ENCODE measurements at places on chromosomes 2 and 18. TPM values are rescaled to one million over a fixed set of nuclear protein-coding genes. Genes with fewer than 3 reads are reported as not detected.

DNA sequence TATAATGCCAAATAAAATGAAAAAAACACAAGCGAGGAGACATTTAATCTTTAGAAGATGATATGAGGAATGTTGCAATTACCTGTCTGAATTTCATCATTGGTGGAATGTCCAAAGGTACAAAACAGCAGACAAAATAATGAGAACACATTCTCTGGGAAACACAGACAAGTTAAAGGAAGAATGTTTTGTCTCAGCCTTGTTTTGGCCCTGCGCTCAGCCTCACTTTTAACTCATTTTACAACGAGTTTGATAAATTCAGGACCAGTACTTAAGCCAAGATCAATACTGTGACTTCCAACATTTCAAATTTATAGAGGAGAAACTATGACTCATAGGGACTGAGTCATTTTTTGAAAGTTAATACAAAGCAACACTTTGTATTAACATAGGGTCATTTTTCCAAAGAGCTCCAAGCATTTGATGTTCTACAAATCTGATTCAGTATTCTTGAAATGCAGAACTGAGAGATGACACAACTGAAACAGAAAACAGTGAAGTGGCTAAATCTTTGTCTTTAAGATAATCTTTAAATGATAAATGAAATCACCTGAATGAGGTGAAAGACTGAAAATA lies 833.2 kb upstream of the CHAC2 start:
- no peak for DNase-seq

DNA sequence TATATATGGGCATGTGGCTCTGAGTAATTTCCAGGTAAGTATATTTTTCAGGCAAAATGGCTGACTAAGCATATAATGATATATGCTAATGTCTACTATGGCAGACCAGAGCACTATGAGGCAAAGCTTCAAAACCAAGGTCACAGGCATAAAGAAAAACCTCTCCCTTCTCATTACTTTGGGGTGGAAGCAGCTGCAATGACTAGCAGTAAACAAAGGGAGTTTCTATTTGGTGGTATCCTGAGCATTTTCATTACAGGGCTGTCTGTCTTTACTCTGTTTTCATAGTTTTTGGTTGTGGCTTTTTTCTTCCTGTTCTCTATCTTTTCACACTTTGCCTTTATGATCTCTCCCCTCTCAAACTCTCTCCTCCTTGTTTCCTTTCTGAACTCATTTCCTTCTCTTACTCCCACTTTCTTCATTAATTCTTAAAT lies 15.6 kb downstream of the PDE6D start:
- no peak for DNase-seq

The IL37 gene
- total RNA-seq, result not detected

The KCNIP3 gene
- 2.2 TPM for total RNA-seq

- no peak for DNase-seq
Observed at GRCh38 chr18:75868031-75868430, 440.5 kb upstream of the SMIM21 start.

GRCh38 chr2:85949280-85949679 lies 60.5 kb upstream of the ST3GAL5 start:
- no peak for DNase-seq

The PPP1CB gene
- 101 TPM for total RNA-seq

DNA sequence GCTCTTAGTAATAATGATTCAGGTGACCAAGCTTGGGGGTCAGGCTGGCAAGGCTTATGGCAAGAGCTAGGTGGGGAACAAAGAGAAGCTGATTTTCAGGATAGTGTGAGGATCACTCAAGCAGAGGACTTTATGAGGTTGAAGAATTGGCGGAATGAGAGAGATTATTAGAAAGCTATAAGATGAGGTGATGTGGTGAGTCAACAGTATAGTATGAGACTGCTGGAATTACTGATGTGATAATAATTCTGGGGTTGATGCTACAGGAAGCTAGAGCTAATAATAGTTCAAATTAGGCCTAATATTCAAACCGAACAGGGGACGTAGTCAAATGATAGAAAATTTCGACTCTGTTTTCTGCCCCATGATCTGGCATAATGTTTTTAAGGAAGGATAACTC lies 2115.3 kb upstream of the PIK3C3 start:
- no peak for DNase-seq

DNA sequence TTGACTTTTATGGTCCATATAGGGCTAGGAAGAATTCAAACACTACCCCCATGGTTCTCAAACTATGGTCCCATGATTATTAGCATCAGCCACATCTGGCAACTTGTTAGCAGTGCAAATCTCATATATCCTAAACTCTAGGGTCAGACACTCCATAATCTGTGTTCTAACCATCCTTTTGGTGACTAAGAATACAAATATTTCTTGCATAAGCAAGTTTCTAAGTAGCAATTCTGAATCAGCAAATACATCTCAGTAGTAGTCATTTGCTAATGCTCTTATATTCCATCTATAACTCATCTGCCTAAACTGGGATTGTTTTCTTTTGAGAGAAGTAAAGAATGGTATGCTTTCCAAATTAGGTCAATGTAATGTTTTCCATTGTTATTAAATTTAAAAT lies 447.3 kb downstream of the TMX3 start:
- DNase-seq, result no peak

The EPB41L3 gene
- 40.9 TPM for total RNA-seq

DNA sequence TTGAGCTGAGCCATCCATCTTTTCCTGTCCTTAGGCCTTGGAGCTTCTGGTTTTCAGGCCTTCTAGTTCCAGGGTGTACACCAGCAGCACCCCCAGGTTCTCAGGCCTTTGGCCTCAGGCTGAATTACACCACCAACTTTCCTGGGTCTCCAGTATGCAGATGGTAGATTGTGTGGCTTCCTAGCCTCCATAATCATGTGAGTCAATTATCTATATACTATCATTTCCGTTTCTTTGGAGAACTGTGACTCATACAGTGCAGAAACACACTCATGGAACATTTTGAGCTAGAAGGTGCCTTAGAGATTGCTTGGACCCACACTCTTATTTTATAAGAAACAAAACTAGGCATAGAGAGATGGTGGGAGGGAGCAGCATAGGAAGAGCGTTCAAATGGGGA lies 167.4 kb downstream of the NCK2 start:
- no peak for DNase-seq

The ADGRF3 gene
- total RNA-seq, result 0.58 TPM

DNA sequence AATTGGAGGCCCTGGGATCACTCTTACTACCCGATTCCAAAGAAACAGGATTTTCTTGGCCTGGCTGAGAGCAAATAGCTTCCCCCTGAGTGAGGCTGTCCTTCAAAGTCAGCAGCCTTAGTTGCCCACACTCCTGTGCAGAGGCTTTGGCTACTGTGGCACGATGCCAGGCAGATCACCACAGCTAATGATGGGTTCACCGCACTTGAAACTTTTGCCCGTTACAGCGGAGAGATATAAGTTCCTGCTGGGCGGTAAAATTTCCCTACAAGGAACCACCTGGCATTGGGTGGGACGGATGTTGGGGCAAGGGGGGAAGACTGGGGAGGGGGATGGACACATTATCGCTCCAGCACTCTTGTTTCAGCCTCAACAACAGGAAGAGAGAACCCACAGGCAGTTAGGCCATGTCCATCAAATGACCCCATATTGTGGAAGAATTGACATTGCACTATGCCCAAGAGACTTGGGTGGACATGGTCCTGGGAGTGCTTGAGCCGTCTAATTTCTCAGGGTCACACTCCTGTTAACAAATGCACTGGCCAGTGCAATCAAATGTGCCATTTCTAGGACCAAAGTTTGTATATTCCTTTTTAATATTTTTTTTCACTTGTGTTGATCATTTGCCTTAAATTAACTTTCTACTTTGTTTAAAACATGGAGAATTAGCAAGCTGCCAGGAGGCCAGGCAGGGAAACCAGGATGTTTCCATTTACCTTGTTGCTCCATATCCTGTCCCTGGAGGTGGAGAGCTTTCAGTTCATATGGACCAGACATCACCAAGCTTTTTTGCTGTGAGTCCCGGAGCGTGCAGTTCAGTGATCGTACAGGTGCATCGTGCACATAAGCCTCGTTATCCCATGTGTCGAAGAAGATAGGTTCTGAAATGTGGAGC lies 4.4 kb downstream of the IL1B start:
- DNase-seq, result no peak

DNA sequence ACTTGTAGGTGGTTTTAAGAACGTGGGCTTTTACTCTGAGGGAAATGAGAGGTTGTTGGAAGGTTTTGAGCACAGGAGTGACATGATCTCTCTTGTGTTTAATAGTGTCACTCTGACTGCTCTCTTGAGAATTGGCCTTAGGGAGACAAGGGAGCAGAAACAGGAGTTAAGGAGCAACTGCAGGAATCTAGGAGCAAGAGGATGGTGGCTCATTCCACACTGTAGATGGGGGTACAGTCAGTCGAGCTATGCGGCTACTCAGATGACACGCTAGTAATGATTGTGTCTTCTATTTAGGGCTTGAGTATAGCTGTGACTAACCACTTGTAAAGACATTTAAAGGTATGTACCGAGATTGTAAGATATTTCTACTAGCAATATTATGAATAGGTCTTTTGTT lies 87.4 kb downstream of the RPRM start:
- DNase-seq, result no peak

DNA sequence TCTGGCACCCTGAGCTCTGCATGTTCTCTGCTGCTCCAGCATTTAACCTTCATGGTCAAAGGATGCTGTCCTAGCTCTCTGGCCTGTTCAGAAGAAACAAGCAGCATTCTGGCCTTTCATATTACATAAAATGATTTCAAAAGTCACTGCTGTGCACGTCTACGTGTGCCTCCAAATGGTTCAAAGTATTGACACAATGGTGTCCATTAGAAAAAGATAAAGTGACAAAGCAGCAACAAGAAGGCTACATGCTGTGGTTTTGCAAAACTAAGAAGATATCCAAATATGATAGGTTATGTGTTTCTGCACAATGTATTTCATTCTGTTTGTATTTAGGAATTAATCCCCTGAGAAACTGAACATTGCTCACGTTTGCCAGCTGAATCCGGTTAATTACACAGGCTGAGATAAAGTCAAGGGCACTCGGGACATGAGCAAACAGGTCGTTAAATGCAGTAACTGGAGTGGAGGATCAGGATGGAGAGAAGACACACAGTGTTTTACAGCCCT lies 258.5 kb downstream of the DOK6 start:
- no peak for DNase-seq

GRCh38 chr2:5057891-5058351 lies 634.3 kb upstream of the SOX11 start:
- DNase-seq, result no peak

DNA sequence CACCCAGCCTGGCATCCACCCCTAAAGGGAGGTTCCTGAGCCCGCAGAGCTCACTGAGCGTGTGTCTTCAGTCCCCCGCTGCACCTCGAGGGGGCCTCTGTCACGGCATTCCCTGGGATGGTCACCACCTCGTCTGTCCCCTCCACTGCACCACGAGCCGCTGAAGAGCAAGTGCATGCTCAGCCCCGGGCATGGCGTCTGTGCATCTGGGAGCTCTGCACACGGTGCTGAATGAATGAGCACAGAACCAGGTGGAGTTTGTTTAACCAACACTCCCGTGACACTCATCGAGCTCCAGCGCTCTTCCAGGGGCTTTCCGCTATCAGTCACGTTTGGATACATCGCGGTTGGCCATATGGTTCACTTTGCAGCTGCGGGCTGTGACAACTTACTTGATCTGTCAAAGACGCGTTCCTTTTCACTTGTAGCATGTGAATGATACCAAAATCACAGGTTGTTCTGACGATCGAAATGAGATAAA lies 9.2 kb downstream of the ALLC start:
- no peak for DNase-seq

The CFAP65 gene
- total RNA-seq, result not detected

All from glomerular endothelial cell (primary cell).